ENCODE measurements at places on chromosomes 1 and 21.
A peak's percentile ranks its signal among the peaks of the same experiment; 100 is the strongest.

GRCh38 chr1:19398309-19398760 is 86.2 kb downstream of the SLC66A1 start:
- DNase-seq, result no peak

DNA sequence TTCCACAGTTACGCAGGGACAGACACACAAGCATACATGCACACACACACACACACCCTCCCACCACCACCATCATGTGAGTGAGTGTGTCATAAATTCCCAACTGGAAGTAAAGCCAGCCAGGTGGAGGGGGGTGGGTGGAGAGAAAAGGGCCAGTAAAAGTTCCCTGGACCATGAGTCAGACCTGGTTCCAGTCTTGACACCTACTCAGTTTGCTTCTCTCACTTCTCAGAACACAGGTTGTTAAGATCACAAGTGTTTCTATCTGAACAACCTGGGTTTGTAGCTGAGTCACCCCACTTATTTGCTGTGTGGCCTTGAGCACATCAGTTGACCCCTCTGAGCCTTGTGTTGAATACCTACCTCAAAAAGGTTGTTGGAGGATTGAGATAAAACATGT is 9.6 kb downstream of the EPHA10 start:
- no peak for DNase-seq

- DNase-seq, result no peak
Measured at GRCh38 chr1:114551400-114551799, 30.0 kb downstream of the BCAS2 start.

- DNase-seq, result peak; percentile 73
Measured at GRCh38 chr1:206557636-206558473, 50.5 kb downstream of the RASSF5 start.

DNA sequence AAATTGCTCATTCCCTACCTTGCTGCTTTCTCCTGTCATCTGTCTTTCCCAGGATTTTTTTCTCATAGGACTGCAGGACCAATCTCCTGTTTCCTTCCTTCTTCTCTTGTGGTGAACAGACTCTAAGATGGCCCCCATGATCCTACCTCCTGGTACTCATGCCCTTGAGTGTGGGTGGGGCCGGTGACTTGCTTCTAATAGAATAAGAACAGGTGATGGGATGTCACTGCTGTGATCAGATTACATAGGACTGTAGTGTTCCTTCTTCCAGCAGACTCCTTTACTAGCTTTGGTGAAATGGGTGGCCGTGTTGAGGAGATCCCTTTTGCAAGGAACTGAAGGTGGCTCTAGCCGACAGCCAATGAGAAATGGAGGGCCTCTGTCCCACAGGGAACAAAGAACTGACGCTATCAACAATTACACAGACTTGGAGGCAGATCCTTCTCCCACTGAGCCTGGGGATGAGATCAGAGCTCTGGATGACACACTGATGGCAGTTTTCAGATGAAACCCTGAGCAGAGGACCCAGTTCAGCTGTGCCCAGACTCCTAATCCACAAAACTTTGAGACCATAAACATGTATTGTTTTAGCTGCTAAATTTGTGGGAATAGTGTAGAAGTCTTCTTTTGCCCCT is 7.5 kb downstream of the GSTM3 start:
- no peak for DNase-seq

DNA sequence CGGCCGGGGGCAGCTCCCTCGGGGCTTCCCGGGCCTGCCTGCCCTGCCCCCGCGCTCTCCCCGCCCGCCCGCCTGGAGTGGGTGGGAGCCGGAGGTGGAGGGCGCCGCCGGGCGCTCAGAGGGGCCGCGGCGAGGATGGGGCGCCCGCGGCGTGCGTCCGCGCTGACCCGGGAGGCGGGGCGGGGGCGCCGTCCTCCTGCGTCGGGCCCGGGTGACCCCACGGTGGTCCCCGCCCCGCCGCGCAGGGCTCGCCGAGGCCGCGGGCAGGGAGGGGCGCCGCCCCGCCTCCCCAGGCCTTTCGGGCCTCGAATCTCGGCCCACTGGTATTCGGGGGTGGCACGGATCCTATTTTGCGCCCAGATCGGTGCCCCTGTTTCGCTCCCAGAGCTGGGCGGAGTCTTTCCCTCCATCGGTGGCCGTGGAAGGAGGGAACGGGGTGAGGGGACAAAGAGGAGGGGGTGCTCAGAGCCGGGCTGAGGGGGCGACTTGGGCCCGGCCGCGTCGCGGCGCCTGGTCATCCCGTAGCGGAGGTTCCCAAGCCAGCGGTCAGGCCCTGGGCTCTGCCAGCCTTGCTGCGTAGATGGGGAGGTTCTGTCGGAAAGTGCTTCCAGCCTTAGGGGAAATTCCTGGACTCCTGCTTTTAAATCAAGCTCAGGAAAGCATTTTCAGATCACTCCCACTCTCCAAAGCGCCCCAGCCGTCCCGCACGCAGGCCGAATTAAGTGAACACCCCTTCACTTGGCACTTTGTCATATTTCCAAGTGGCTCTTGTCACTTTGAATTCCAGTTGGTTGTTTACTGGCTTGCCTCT is 545 bp downstream of the PATJ start:
- DNase-seq, result no peak

- no peak for DNase-seq
Measured at GRCh38 chr1:67764633-67765032, 68.6 kb downstream of the GNG12 start.

GRCh38 chr1:192805832-192806323 is 3.0 kb upstream of the RGS2 start:
- peak; percentile 45 for DNase-seq

- DNase-seq, result no peak
Measured at GRCh38 chr1:7608628-7609305, 162.3 kb upstream of the VAMP3 start.

- DNase-seq, result no peak
Measured at GRCh38 chr1:83006271-83006670, 992.7 kb downstream of the TTLL7 start.

- DNase-seq, result no peak
Measured at GRCh38 chr1:229365569-229365968, 22.7 kb upstream of the CCSAP start.

Data from naive B cell (primary cell).